ENCODE measurements at places on chromosomes 16 and 17.

GRCh38 chr16:27464626-27465482 lies 62.9 kb downstream of the IL21R start:
- no peak for DNase-seq
- H3K4me1 ChIP-seq, result no peaks in the 10 kb centered on the region
- no peak overlapping the region for H3K4me3 ChIP-seq
- no peak overlapping the region for H3K27ac ChIP-seq
- H3K36me3 ChIP-seq, result peaks cover 92% of the 10 kb centered on the region
- no peaks in the 10 kb centered on the region for H3K27me3 ChIP-seq

- H3K27me3 ChIP-seq, result no peaks in the 10 kb centered on the region
- no peaks in the 10 kb centered on the region for H3K36me3 ChIP-seq
- no peaks in the 10 kb centered on the region for H3K4me1 ChIP-seq
- no peak overlapping the region for H3K4me3 ChIP-seq
Observed at GRCh38 chr16:79509211-79509631, 91.3 kb downstream of the MAF start.

DNA sequence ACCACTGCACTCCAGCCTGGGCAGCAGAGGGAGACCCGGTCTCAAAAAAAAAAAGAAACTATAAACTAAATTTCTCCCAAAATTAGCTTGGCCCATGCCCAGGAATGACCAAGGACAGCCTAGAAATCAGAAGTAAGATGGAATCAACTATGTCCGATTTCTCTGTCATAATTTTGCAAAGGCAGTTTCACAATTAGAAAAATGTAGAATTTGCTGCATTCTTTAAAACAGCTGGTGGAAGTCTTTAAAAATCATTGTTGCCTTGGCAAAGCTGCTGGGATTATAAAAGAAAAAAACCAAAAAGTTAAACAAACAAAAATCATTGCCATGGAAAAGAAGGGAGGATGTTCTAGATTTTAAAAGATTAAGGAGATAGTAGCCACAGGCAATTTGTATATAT lies 32.4 kb downstream of the WWP2 start:
- no peak for DNase-seq
- H3K4me3 ChIP-seq, result no peak overlapping the region
- peaks cover 6% of the 10 kb centered on the region for H3K36me3 ChIP-seq
- no peaks in the 10 kb centered on the region for H3K4me1 ChIP-seq
- no peaks in the 10 kb centered on the region for H3K27me3 ChIP-seq

DNA sequence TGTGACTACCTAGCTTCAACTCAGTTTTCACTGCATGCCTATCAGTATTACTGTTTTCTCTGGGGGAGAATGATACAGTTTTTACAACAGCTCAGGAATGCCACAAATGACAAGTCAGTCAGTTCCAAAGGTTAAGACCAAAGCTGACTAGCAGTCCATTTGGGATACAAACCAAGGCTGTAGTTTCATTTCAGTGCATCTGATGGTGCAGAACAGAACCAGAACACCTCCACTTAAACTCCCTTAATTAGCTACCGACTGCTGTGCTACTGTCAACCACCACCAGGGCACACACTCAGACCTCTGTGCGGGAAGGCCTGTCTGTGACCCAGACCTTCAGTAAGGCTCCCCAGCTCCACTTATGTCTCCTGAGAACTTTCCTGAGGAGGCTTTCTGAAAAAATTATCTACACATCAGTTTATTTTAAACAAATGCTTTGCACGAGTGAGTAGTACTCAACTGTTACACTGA lies 20.4 kb downstream of the NFE2L1 start:
- no peak overlapping the region for H3K27ac ChIP-seq
- H3K27me3 ChIP-seq, result no peaks in the 10 kb centered on the region
- no peak overlapping the region for H3K4me3 ChIP-seq
- H3K4me1 ChIP-seq, result no peaks in the 10 kb centered on the region
- no peak for DNase-seq
- H3K36me3 ChIP-seq, result peaks cover 88% of the 10 kb centered on the region

- H3K4me1 ChIP-seq, result no peaks in the 10 kb centered on the region
- no peak overlapping the region for H3K27ac ChIP-seq
- DNase-seq, result no peak
Observed at GRCh38 chr16:73285436-73286201, 237.7 kb upstream of the ZFHX3 start.

DNA sequence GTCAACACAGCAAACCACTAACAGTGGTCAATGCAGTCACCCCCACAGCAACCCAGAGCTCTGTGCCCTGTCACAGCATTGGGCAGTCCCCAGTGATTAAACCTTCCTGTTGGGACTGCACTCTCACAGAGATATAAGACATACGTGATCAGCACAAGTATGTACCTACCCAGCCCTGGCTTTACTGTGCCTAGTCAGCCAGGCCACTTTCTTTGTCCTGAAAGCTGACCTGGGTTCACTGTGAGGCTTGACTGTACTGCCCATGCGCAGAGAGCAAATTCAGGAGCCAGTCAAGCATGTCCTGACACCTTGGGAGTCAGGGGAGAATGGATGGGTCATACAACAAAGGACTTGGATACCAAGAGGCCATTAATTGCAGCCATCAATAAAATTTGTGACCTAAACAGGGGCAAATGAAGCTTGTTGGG lies 10.9 kb upstream of the TMEM170A start:
- no peaks in the 10 kb centered on the region for H3K27me3 ChIP-seq
- H3K36me3 ChIP-seq, result no peaks in the 10 kb centered on the region
- H3K4me1 ChIP-seq, result no peaks in the 10 kb centered on the region
- H3K4me3 ChIP-seq, result no peak overlapping the region

GRCh38 chr16:48899500-48899899 lies 289.5 kb upstream of the N4BP1 start:
- H3K4me1 ChIP-seq, result no peaks in the 10 kb centered on the region
- no peak for DNase-seq
- H3K27ac ChIP-seq, result no peak overlapping the region

GRCh38 chr17:30170415-30170987 lies 53.9 kb downstream of the NSRP1 start:
- DNase-seq, result no peak
- H3K36me3 ChIP-seq, result peaks cover 50% of the 10 kb centered on the region
- no peaks in the 10 kb centered on the region for H3K27me3 ChIP-seq
- H3K27ac ChIP-seq, result no peak overlapping the region
- H3K4me3 ChIP-seq, result no peak overlapping the region

GRCh38 chr17:17710728-17711541 lies 29.7 kb downstream of the RAI1 start:
- no peak overlapping the region for H3K4me3 ChIP-seq
- no peaks in the 10 kb centered on the region for H3K27me3 ChIP-seq
- peaks cover 8% of the 10 kb centered on the region for H3K36me3 ChIP-seq
- H3K4me1 ChIP-seq, result no peaks in the 10 kb centered on the region

GRCh38 chr16:85662482-85662812 lies 26.3 kb downstream of the GINS2 start:
- H3K4me1 ChIP-seq, result no peaks in the 10 kb centered on the region
- H3K27ac ChIP-seq, result no peak overlapping the region
- no peak overlapping the region for H3K4me3 ChIP-seq
- DNase-seq, result no peak

GRCh38 chr17:69654981-69655855 lies 240.7 kb downstream of the MAP2K6 start:
- H3K27me3 ChIP-seq, result no peaks in the 10 kb centered on the region
- DNase-seq, result no peak
- no peaks in the 10 kb centered on the region for H3K36me3 ChIP-seq
- no peaks in the 10 kb centered on the region for H3K4me1 ChIP-seq
- H3K27ac ChIP-seq, result no peak overlapping the region

- peaks cover 67% of the 10 kb centered on the region for H3K36me3 ChIP-seq
- no peak overlapping the region for H3K27ac ChIP-seq
Observed at GRCh38 chr17:2070241-2071023, 15.5 kb downstream of the HIC1 start.

Measured in DND-41 (cell line).